ENCODE measurements at places on chromosomes 5 and 9.

DNA sequence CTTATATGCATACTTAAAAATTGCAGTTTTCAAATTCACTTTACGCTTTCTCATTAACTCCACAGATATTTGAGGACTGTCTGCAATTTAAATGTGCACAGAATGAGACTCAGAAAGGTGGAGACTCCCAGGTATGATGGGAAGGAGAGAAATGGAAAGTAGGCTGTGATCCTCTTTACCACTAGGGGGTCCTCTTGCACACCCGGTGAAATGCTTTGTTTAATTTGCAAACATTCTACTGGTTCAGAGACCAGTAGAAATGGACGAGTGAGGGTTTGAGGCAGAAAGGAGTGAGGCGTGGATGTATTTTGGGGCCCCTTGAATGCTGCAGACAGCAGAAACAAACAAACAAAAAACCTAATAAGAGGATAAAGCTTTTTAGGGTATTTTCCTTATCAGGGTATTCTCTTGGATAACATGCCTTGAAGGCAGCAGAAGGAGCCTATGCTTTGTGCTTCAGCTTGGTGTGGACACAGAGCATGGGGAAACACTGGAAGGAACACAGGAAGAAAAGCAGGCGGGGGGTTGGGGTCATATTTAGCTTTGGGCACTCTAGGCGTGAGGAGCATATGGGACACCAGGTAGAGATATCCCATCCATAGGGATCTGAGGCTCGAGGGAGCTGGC, 410.1 kb downstream of the DMRT2 start:
- no peak for DNase-seq

GRCh38 chr5:106956187-106956586, 714.5 kb downstream of the EFNA5 start:
- no peak for DNase-seq

GRCh38 chr5:31964007-31964360, 210.1 kb downstream of the GOLPH3 start:
- no peak for DNase-seq

- no peak for DNase-seq
These were observed 43.9 kb downstream of the F2RL2 start for GRCh38 chr5:76579166-76579937.

DNA sequence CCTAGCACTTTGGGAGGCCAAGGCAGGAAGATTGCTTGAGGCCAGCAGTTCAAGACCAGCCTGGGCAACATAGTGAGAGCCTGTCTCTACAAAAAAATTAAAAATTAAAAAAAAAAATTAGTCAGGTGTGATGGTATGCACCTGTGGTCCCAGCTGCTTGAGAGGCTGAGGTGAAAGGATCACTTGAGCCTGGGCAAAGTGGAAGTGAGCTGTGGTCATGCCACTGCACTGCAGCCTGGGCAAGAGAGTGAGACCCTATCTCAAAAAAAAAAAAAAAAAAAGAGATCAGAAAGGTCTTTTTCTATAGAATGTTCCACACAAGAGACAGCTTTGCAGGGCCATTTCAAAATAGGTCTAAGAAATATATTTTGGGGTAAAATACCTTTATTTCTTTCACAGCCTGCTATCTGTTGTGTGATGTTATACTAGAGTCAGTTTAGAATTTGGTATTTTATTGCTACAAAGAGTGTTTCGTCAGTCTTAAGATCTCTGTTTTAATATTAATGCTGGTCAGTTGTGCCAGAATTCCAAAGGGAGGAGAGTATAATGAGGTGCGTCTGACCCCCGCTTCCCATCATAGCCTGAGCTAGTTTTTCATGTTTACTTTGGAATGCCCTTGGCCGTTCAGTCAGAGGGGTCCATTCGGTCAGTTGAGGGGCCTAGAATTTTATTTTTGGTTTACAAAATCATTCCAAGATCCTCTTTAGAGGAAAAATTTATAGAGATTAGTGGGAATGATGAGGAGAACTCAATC, 9.4 kb downstream of the LNPEP start:
- DNase-seq = no peak
